Right renal pelvis (tissue), 4 donors: ENCODE measurements at places on chromosomes 13 and 19. TPM values are rescaled to one million over a fixed set of nuclear protein-coding genes. Genes with fewer than 3 reads are reported as not detected.

DNA sequence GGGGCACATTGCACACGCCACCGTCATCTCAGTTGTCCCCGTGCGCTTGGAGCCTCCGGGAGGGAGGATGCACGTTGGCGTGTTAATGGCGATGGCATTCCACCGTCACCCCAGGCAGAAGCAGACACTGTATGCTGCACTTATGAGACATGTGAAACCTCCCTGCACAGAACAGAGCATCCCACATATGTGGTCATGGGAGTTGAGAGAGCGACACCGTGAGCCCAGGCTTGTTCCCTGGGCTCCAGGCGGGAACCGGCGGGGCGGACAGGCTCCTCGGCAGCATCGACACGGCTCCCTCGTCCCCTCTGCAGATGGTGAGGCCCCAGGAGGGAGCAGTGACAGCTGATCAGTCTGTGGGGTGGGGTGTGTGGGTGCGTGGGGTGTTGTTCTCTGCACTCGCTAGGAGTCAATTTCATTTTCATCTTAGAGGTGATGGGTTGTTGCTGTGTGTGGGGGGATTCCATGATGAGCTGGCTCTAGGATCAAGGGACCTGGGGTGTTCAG lies 40.4 kb downstream of the CRTC1 start:
- DNase-seq: no peak

- DNase-seq: no peak
Observed at GRCh38 chr19:24140099-24140498, 53.1 kb downstream of the ZNF254 start.

DNA sequence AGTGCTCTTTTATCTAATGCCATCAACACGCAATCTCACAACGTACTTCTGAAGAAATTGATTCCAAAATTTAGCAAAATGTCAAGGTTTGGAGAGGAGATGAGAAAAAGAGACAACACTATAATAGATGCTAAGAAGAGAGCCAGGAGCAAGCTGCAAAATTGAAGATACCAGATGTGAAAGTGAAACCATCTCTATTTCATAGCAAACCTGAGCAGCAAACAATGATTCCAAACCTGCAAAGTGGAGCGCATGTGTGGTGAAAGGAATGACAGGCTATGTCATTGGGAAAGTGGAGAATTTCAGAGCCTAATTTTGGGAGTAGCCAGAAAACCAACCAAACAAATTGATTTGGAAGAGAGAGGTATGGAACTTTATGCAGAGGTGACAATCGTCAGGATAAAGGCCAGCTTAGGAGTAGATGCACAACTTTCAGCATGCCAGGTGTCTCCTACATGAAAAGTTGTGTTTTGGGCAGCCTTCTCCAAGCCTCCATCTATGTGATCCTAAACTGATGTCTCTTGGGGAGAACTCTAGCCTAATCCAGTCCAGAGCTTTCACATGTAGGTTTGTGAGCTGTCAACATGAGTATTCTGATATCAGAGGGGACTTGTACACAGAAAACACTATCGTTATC lies 158.4 kb upstream of the FNDC3A start:
- no peak for DNase-seq

- no peak for DNase-seq
Observed at GRCh38 chr19:10420444-10421239, at the start of gene PDE4A. TSS of gene PDE4A (plus strand) at chr19:10420538. CDS start at chr19:10420765, 227 bp downstream.

Gene SOHLH2
- 1.3 TPM for polyA plus RNA-seq

DNA sequence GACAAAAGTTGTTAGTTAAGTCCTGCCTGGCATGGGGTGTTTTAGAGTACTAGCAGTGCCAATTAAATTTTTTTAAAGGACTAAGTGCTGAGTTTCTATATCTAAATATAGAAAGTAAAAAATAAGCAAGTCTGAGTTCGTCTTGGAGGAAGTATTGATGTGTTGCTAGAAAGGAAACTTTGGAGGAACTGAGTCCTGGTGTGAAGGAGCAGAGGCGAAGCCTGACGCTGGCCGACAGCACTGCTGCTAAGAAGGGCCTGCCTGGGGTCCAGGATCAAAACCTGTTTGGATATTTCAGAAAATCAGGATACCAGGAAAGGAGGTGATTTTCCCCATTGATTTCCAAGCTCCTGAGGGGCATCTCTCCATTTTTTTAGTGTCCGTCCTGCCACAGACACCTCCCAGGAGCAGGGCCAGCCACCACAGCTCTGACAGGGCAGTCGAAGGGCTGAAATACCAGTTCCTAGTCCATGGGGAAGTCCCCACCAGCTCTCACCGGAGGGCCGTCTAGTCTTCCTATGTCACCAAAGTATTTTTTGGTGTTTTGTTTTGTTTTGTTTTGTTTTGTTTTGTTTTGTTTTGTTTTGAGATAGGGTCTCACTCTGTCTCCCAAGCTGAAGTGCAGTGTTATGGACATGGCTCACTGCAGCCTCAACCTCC lies 38.2 kb upstream of the NPAS1 start:
- no peak for DNase-seq

GRCh38 chr19:43726736-43727592 lies 11.1 kb downstream of the IRGC start:
- DNase-seq: no peak

GRCh38 chr19:11578258-11579142 lies 1.1 kb upstream of the ACP5 start:
- no peak for DNase-seq

Gene TSHZ3
- 13.9 TPM for polyA plus RNA-seq

Gene ADAT3
- polyA plus RNA-seq: 2.1 TPM

DNA sequence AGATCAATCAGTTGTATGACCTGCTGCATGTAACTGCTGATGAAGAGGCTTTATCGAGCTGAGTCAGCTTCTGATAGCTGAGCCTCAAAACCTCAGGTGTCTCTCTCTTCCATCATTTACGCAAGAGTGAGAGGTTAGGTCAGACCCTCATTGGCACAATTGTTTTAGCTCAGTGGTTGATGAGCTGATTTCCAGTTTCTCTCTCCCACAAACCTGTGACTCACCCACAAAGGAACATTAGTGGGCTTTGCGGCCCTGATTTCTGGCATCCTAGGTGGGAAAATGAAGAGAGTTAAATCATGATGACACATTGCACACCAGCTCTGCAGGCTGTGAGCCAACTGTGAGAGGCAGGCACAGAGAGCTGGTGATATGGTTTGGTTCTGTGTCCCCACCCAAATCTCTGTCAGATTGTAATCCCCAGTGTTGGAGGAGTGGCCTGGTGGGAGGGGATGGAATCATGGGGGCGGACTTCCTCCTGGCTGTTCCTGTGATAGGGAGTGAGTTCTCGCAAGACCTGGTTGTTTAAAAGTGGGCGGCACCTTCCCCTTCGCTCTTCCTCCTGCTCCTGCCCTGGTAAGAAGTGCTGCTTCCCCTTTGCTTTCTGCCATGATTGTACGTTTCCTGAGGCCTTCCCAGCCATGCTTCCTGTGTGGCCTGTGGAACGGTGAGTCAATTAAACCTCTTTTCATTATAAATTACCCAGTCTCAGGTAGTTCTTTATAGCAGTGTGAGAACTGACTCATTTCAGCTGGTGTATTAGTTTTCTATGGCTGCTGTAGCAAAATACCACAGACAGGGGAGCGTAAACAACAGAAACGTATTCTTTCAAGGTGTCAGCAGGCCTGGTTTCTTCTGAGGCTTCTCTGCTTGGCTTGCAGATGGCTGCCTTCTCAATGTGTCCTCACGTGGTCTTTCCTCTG lies 33.5 kb upstream of the TMTC4 start:
- no peak for DNase-seq

DNA sequence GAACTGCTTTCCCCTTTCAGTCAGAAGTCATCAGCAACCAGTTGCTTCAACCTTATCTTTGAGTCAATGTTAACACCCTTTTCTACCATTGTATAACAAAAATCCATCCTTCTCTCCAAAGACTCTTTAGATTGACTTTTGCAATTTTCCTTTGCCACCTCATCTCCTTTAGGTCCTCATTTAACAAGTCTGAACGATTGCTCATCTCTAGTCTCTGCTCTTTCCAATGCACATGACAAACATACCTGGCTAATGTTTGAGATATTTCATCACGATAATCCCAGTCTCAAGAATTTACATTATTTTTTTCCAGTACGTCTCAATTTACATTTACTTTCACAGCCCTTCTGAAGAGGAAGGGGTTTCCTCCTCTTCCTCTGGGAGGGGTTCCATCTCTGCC lies 127.5 kb downstream of the KLF12 start:
- no peak for DNase-seq

GRCh38 chr13:60150538-60150937 lies 13.2 kb downstream of the DIAPH3 start:
- DNase-seq: no peak

DNA sequence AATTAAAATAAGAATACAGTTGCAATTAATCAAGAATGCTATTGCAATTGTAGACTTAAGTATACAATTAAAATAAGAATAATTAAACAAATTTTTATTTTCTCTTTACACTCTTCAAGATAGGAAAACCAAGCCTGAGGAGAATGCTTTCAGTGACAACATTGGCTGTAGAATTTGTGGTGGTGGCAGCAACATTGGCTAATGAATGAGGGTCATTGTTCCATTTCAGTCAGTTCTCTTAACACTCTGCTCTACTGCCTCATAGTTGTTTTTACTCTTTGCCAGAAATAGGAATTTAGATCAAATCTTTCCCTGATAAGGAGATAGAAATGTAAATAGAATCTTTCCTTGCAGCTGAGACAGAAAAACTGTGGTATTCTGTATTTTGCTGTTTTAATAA lies 391.6 kb downstream of the PCDH20 start:
- DNase-seq: no peak

DNA sequence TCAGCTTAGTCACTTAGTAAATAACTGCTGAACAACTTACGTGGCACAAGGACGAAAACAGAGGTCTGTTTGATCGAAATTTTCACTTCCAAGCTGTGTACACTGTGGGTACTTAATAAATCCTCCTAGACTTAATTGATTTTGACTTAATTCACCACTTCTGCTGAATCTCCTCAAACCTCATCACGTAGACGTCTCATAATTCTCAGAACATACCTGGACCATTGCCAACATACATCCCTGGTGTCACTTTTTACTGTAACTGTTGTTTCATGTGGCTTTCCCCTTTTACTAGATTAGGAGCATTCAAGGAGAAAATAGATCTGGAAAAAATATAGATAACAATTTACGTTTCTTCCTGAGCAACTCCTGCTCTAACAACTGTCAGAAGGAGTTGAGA lies 105.0 kb downstream of the MBNL2 start:
- DNase-seq: no peak

Gene MAST1
- 1.2 TPM for polyA plus RNA-seq
